ENCODE measurements at places on chromosomes 11 and 22. TPM values are rescaled to one million over a fixed set of nuclear protein-coding genes. Genes with fewer than 3 reads are reported as not detected.
A peak's percentile ranks its signal among the peaks of the same experiment; 100 is the strongest.

The OR51B6 gene
- total RNA-seq, result not detected

The CYTH4 gene
- 13.3 TPM for total RNA-seq

The SLC37A2 gene
- 4.3 TPM for total RNA-seq

The NLRP6 gene
- total RNA-seq, result 0.72 TPM

The DENND6B gene
- 5.2 TPM for total RNA-seq

DNA sequence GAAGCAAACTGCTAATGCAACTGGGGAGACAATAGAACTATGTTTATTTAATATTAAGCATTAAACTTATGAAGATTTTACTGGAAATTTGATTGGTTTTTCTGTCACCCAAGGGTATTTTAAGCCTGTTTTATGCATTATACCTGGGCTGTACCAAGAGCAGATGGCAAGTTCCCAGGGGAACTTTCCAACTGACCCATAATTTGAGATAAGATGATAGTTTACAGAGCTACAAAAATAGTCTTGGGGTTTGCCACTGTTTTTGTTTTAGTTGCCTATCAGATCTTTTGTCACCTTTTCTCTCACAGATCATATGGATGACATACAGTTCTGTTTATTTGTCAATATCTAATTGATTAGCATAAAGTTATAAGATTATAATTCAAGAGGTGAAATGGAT is 43.9 kb downstream of the PDE3B start:
- DNase-seq, result no peak

GRCh38 chr11:33743291-33743690 is 7.1 kb upstream of the CD59 start:
- DNase-seq, result no peak

GRCh38 chr11:103436131-103436770 is 327.0 kb downstream of the DYNC2H1 start:
- no peak for DNase-seq

DNA sequence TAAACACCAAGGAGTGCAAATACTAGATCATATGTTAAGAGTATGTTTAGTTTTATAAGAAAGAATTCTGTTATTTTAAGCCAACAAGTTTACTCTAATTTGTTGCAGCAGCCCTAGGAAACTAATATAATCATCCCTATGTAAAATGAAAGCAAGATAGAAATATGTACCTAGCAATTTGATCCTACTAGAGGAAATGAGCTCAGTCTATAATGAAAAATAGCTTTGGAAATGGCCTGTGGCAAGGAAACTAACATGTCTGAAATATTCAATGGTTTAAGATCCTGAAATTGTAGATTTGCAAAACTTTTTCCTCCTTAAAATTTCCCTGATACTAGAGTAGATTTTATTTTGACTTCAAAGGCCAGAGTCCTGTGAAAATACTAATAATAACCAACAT is 112.7 kb upstream of the SLC5A12 start:
- DNase-seq, result no peak

DNA sequence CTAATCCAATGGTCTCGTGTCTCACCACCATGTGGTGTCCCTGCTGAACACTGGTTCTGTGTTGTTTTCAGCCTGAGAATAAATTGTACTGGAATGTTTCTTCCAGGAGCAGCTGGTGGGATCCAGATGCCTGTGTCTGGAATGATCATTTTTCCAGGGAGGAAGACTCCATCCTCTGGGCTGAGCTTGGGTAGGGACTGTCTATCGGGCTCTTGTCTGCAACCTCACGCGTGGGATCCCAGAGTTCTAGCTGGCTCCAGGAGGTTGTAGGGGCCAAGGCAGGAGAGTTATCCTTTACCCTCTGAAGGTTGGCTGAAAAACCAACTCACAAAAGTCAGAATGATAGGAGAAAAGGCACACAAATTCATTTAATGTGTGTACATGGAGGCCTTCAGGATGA is 144.1 kb upstream of the B3GAT1 start:
- no peak for DNase-seq

- DNase-seq, result no peak
Measured at GRCh38 chr11:2264366-2265053, 5.9 kb downstream of the ASCL2 start.

- DNase-seq, result no peak
Measured at GRCh38 chr11:69125861-69126260, 29.9 kb upstream of the SMIM38 start.

- peak; percentile 52 for DNase-seq
Measured at GRCh38 chr22:50503475-50504145, 3.9 kb downstream of the LMF2 start.

- DNase-seq, result no peak
Measured at GRCh38 chr22:39852799-39853198, 40.8 kb downstream of the ENTHD1 start.

DNA sequence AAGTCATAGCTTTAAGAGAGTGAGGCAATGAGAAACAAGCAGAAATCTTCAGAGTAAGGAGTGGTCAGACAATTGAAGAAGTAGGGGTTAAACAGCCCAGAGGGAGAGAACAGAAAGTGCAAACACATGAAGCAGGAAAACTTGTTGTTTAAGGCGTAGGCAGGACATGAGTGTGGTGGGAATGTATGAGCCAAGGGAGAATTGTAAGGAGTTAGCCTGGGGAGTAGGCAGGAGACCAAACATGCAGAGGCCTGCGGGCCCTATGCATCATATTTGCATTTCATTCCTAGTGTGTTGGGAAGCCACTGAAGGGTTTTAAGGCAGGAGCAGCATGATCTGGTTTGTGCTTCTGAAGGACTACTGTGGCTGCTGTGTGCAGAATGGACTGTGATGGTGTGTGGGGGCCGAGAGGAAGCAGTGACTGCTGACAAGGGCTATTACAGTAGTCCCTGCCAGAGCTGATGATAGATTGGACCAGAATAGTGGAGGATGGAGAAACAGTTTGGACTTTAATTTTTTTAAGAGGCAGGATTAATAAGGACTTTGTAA is 179.9 kb upstream of the C11orf87 start:
- no peak for DNase-seq
